ENCODE measurements at places on chromosomes 1 and 21.

DNA sequence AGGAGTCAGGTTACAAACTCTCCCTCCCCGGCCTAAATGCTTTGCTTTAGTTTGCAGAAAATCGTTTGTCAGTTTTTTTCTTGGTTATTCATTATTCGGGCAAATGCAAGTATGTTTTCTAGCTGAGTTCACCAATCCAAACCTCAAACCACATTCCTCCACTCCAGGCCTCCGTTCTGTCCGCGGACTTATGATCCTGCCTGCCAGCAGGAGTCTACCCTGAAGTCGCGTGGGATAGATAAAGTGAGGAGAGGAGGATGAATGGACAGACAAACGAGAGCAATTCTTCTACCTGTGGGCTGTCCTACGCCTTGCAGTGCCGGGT, 1.3 kb downstream of the ADAMTS1 start:
- no peak for DNase-seq

- no peak for DNase-seq
Observed at GRCh38 chr1:62356257-62356835, 37.1 kb upstream of the KANK4 start.

DNA sequence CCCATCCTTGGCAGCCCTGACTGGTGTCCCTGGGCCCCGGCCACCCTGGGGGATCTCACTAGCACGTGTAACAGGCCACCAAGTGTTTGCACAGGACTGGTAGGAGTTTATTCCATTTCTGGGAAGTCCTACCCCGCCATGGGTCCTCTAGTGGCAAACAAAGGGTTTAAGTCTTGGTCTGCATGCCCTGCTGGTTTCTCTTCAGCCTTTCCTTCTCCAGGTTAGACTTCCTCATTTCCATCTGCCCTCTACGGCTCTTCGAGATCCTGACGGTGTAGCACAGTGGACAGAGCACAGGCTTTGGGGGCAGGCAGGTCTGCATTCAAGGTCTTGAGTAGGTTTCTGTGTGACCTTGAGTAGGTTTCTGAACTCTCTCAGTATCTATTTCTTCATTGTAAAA, 2.8 kb downstream of the AGTRAP start:
- no peak for DNase-seq

- DNase-seq = no peak
Observed at GRCh38 chr1:199018471-199019135, 379.8 kb downstream of the PTPRC start.

GRCh38 chr1:56024155-56024554, 555.2 kb downstream of the PLPP3 start:
- no peak for DNase-seq

All from stimulated activated CD4-positive, alpha-beta T cell treated with anti-CD3 and anti-CD28 coated beads, Interleukin-2, amount 100 ng/mL, for 48 hours (primary cell).